ENCODE measurements at places on chromosomes 16 and 17. TPM values are rescaled to one million over a fixed set of nuclear protein-coding genes. Genes with fewer than 3 reads are reported as not detected.

DNA sequence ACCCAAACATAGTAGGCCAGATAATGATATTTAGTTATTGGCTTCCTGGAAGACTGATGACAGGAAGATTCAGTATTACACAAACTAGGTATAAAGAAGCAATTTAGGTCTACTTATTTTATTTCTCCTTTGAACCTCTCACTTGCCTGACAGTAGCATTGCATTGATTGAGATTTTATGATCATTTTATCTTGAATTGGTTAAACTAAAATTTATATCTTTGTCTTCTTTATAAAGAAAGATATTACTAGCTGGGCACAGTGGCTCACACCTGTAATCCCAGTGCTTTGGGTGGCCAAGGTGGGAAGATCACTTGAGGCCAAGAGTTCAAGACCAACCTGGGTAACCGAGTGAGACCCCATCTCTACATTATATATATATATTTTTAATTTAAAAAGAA, 14.4 kb downstream of the HLF start:
- DNase-seq = no peak

DNA sequence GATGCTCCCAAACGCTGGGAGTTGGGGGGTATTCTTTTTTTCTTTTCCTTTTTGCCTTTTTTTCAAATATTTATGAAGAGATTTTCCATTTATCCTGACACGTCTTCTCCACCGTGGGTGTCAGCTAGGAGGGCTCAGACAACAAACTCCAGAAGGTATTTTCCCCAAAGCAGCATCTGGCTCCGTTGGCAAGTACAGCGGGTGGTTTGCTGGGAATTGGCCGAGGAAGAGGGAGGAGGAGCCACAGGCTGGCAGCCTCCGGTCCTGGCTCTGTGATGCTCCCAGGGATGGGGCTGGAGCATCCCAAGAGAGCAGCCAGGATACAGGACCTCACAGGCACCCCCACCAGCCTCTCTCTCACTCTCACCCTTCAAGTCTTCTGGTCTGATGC, 10.9 kb upstream of the CACNG4 start:
- no peak for DNase-seq

The LGALS9C gene
- 15.7 TPM for total RNA-seq

The NKD1 gene
- 98.1 TPM for total RNA-seq

- DNase-seq = no peak
These were observed 26.0 kb downstream of the CD300LF start for GRCh38 chr17:74686761-74687160.

DNA sequence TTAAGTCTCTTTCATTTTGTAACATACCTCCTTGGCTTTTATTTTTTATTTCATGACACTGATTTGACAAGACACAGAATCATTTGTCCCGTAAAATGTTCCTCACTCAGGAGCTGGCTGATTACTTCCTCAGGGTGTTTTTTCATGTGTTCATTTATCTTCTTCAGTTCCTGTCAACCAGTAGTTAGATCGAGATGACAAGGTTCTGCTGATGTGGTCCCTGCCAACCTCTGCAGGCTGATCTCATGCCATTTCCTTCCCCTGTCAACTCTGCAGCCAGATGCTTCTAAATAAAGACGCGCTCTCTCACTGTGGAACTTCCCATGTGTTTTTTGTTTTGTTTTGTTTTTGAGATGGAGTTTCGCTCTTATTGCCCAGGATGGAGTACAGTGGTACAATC, 8.1 kb upstream of the CXCL16 start:
- no peak for DNase-seq

DNA sequence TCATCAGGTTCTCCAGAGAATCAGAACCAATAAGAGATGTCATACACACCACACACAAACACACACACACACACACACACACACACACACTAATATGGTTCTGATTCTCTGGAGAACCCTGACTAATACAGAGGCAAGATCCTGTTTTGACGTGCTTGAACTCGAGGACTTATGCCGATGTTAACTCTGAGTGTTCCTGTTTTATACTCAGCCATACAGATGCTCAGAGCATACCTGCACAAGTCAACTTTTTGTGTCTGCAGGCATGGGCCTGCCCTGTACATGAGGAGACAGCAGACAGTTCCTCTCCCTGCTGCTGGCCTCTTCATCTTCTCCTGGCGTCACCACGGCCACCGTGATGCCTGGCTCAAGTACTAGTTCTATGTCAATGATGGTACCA, 635.9 kb downstream of the WWOX start:
- DNase-seq = no peak

DNA sequence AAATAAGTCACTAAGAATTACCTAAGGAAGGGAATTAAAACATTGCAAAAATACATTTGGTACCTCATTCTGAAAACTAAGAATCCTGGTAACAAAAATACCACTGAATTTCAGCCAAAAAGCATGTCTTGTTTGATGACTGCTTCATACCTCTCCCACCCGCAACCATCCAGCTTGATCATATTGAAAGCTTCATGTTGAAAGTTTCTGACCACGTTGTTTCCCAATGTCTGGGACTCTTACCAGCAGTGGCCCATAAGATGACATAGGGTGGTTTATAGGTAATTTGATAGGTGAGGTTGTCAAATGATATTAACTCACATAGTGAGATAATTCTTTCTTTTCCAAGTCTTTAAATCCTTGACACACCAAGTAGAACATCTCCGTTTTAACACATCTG, 139.3 kb downstream of the CDH11 start:
- DNase-seq = no peak

The TEX14 gene
- 0.27 TPM for total RNA-seq

- no peak for DNase-seq
These were observed 883.3 kb downstream of the CDH11 start for GRCh38 chr16:64238571-64238970.

The MED1 gene
- total RNA-seq = 4.8 TPM

The CIBAR2 gene
- not detected for total RNA-seq

The TSC2 gene
- total RNA-seq = 206 TPM

The KRT25 gene
- not detected for total RNA-seq

GRCh38 chr17:71905376-71906031, 215.3 kb upstream of the SOX9 start:
- no peak for DNase-seq

DNA sequence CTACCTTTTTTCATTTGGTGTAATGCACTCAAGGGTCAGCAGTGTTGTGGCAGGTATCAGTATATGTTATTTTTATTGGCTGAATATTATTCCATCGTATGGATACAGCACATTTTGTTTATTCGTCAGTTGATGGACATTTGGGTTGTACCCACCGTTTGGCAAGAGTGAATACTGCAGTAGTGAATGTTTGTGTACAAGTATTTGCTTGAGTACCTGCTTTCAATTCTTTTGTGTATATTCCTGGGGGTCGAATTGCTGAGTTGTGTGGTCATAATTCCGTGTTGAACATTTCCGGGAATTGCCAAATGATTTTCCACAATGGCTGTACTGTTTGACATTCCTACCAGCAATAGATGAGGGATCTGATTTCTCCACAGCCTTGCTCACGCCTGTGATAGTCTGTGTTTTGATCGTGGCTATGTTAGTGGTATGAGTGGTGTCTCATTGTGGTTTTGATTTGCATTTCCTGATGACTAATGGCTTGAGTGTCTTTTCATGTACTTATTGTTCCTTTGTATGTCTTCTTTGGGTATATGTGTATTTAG, 108.4 kb downstream of the OR1D5 start:
- no peak for DNase-seq

DNA sequence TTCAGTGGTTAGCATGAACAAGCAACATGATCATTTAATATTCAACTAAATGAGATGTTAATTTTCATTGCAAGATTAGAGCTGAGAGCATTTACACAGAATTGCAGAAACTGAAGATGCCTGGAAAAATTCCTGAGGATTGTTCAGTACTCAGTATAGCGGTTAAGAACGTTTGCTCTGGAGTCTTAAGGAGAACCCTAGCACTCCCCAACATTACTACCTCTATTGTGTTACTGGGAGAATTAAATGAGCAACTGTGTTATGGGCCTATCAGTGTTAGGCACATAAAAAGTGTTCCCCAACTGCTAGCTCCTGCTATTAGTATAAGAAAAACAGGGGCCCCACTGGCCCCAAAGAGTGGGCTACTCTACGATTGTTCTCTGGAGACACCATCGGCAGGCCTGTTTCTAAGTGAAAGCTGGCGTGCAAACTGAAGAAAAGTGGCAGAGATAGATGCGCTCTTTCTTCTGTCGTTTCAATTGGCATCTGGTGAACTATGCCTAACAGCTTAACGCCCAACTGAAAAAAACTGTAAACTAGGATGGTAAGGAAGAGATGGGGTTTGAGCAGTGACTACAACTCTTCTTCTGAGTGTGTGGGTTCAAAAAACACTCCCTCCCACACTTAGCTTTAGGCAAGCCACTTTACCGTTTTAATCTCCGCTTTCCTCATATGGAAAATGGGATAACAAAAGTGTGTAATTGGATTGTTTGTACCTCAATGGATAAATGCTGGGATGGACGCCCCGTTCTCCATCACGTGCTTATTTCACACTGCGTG, 1.3 kb downstream of the CDR2 start:
- no peak for DNase-seq

DNA sequence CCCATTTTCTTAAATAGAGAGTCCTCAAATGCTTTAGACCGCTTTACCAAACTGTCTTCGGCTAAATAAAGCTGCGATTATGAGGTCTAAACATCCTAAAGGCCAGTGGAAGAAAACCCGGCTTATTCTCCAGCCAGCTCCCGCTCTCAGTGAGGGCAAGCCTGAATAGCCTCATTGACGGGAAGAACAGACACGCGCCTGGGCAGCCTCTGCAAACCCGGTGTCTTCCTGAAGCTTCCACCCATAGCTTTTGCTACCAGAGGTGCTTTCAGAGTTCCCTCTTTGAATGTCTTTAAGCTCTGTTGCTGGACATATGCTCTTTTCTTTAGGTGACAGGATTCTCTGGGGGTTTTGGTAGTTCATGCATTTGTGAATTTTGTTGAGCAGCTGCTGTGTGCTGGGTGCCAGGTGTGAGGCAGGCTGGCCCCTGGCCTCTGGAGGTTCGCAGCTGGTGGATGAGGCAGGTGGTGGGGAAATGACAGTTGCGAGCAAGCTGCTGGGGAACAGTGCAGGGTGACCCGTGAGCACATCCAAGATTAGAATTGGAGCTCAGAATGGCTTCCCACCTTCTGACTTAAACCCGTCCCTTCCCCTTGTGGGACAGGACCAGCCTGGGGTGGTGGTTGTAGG, 44.7 kb downstream of the CRISPLD2 start:
- no peak for DNase-seq

- DNase-seq = no peak
These were observed 36.5 kb downstream of the DHX38 start for GRCh38 chr16:72129976-72130656.

DNA sequence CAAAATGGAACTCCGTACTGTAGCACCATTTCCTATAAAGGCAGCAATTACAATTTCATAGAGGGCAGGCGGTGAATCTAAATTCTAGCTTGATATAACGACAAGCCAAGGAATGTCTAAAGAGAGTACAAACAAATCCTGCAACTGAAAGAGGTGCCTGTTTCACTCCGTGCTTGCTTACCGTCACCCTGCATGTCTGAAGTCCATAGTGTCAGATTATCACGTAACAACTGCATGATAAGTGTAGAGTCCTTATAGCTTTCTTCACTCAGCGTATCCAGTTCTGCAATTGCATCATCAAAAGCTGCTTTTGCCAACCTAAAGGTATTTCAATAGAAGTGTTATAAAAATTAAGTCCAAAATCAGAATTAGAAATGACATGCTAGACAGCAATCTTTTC, 46.0 kb downstream of the YWHAE start:
- DNase-seq = no peak

DNA sequence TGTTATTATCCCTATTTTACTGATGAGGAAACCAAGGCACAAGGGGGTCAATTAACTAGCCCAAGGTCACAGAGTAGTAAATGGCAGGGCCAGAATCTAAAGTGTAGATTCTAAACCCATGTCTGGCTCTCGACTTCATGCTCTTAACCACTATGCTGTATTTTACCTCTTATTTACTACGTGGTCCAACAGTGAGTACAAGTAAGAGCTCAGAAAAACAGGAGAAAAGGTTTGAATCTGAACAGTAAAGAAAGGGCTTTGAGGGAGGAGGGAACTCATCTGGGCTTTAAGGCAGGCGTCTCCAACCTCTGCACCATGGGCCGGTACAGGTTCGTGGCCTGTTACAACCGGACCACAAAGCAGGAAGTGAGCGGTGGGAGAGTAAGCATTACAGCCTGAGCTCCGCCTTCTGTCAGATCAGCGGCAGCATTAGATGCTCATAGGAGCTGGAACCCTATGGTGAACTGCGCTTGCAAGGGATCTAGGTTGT, 62.9 kb downstream of the SMURF2 start:
- DNase-seq = peak; percentile 29

DNA sequence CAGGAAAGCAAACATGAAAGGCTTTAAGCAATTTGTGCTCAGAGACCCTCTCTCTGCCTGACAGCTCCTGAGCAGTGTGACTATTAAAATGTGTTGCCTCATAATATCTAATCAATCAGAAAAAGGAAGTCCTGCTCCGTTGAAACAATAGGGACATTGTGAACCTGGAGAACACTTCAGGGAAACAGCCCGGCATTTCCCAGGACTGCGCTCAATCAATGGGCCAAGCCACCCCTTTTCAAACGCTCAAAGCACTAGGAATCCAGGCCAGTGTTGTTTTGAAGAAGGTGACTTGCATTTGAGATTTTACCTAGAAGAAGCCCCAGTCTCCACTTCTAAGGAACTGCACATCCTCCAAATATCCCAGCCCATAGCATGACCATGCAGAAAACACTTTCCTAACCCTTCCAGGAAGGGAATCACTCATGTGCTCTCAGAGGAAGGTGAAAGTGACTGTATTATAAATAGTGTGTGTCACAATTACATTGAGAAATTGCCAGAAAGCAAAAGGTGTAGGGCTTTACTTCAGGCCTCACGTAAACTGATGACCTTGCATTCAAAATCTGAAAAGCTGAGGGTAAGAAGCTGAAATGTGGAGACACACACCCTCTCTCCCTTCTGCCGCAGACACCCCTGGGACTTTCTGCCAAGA, 19.4 kb downstream of the CDRT4 start:
- no peak for DNase-seq
